Activated B cell treated with CpG ODN at 0.5 μM for 24 hours (primary cell): ENCODE measurements at places on chromosomes 3 and 15.

- no peak for DNase-seq
- H3K27me3 ChIP-seq: peaks cover 41% of the 10 kb centered on the region
- H3K27ac ChIP-seq: no peak overlapping the region
- no peaks in the 10 kb centered on the region for H3K4me1 ChIP-seq
- H3K4me3 ChIP-seq: no peak overlapping the region
- no peaks in the 10 kb centered on the region for H3K36me3 ChIP-seq
Observed at GRCh38 chr3:14789640-14790285, 29.0 kb upstream of the FGD5 start.

- H3K36me3 ChIP-seq: no peaks in the 10 kb centered on the region
- no peak overlapping the region for H3K27ac ChIP-seq
- no peaks in the 10 kb centered on the region for H3K27me3 ChIP-seq
- H3K4me1 ChIP-seq: peaks cover 49% of the 10 kb centered on the region
- no peak for DNase-seq
Observed at GRCh38 chr3:195551381-195551978, 8.4 kb upstream of the PPP1R2 start.

DNA sequence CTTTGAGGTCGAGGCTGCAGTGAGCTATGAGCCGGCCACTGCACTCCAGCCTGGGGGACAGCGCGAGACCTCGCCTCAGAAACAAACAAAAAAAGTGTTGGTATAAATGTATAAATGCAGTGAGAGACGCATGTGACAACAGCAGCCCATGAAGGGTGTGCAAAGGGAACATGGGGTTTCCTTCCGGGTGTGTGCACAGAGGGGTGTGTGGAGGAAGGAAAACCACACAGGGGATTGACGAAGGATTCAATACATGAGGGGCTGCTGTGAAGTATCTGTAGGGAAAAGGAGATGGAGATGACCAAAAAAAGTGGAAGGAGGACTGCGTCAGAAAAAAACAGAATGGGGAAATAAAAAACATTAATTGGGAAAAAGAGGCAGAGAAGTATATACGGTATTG, 1.1 kb downstream of the MTFMT start:
- peak overlapping the region; percentile 85 for H3K4me3 ChIP-seq
- H3K27me3 ChIP-seq: peaks cover 7% of the 10 kb centered on the region
- H3K27ac ChIP-seq: peak overlapping the region; percentile 13
- H3K4me1 ChIP-seq: peaks cover 19% of the 10 kb centered on the region
- peaks cover 28% of the 10 kb centered on the region for H3K36me3 ChIP-seq
- no peak for DNase-seq

DNA sequence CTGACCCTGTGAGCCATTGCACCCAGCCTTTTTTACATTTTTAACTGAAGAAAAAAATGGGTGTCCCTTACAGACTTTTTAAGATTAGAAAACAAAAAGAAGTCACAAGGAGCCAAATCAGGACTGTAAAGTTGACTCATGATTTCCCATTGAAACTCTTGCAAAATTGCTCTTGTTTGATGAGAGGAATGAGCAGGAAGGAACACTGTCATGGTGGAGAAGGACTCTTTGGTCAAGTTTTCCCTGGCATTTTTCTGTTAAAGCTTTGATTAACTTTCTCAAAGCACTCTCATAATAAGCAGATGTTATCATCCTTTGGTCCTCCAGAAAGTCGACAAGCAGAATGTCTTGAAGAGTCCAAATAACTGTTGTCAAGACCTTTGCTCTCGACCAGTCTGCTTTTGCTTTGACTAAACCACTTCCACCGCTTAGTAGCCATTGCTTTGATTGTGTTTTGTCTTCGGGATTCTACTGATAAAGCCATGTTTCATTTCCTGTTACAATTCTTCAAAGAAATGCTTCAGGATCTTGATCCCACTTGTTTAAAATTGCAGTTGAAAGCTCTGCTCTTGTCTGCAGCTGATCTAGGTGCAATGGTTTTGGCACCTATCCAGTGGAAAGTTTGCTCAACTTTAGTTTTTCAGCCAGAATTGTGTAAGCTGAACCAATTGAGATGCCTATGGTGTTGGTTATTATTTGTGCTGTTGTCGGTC, 369.4 kb downstream of the MAGI1 start:
- no peaks in the 10 kb centered on the region for H3K36me3 ChIP-seq
- no peaks in the 10 kb centered on the region for H3K4me1 ChIP-seq
- no peak overlapping the region for H3K27ac ChIP-seq
- no peaks in the 10 kb centered on the region for H3K27me3 ChIP-seq
- no peak for DNase-seq

DNA sequence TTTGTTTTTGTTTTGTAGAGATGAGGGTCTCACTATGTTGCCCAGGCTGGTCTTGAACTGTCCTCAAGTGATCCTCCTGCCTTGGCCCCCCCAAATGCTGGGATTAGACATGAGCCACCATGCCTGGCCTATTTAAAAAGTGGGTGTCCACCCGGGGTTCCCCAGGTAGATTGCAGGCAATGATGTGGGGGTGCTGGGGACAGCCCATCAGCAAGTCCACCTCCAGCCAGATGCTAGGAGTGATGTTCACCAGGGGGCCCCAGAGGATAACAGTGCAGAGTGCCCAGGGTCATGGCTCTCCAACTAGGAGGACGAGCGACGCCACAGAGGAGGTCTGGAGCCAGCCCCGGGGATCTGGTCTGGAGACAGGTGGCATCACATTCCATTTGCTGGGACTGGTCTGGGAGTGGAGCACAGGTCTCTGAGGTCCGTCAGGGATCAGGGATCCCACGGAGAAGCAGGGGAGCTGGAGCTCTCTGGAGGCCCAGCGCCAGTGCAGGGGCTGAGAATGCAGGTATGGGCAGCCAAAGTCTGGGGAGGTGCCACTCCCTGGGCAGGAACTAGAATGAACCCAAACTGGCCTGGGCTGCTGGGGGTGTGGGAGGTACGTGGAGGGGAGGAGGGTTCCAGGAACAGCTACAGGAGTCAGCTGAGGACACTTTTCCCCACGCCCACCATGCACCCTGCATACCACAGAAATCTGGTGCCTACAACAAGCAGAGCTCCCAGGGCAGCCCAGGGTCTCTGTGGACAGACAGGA, 51.2 kb upstream of the PCSK6 start:
- H3K36me3 ChIP-seq: no peaks in the 10 kb centered on the region
- H3K27ac ChIP-seq: no peak overlapping the region

DNA sequence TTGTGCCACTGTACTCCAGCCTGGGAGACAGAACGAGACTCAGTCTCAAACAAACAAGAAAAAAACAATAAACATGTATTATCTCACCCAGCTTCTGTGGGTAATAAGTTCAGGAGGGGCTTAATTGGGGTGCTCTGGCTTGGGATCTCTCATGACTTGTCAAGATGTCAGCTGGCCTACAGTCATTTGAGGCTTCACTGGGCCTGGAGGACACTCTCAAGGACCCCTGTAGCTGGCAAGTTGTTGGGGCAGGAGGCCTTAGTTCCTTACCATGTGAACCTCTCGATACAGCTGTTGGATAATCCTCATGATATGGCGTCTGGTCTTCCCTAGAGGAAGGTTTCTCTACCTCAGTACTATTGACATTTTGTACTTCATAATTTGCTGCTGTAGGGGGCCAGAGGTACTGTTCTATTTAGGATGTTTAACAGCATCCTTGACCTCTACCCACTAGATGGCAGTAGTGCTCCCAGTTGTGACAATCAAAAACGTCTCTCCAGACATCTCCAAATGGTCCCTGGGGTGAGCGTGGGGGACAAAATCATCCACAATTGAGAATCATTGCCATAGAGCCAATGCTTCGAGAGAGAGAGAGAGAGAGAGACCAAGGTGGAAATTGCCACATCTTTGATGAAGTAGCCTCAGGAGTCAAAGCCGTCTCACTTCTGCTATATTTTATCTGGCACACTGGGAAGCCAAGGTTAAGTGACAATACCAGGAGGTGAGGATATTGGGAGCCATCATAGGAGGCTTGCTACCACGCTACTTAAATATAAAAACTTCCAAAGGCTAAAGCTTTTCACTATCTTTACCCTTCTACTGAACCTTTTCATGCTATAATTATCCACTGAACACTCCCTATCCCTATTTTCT, 23.9 kb upstream of the SLTM start:
- no peak overlapping the region for H3K4me3 ChIP-seq
- H3K27ac ChIP-seq: peak overlapping the region; percentile 38
- H3K4me1 ChIP-seq: peaks cover 5% of the 10 kb centered on the region
- no peaks in the 10 kb centered on the region for H3K36me3 ChIP-seq
- H3K27me3 ChIP-seq: no peaks in the 10 kb centered on the region

DNA sequence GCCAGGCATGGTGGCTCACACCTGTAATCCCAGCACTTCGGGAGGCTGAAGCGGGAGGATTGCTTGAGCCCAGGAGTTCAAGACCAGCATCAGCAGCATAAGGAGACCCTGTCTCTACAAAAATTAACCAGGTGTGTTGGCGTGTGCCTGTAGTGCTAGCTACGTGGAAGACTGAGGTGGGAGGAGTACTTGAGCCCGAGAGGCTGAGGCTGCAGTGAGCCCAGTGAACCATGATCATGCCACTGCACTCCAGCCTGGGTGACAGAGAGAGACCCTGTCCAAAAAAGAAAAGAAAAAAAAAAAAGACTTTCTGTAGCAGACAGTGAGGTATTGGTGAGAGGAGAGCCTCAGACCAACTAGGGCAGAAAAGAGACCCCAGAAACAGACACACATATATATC, 263.8 kb downstream of the XXYLT1 start:
- H3K4me3 ChIP-seq: no peak overlapping the region
- H3K27me3 ChIP-seq: no peaks in the 10 kb centered on the region
- H3K27ac ChIP-seq: no peak overlapping the region
- no peaks in the 10 kb centered on the region for H3K36me3 ChIP-seq

DNA sequence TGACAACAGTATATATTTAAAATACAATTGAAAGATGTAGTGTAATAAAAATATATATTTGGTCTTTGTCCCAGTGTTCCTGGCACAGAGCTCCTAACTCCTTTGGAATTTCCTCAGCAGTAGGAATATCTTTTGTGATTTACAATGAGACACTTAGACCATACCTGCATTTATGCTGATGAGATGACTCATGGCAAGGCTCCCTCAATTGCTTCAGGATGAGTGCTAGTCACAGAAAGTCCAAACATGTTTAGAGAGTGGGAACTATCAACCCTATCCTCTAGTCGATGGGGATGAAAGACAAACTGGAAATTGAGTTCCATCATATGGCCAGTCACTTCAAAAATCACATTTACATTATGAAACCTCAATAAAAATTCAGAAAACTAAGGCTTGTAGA, 588.3 kb upstream of the LMCD1 start:
- no peaks in the 10 kb centered on the region for H3K4me1 ChIP-seq
- no peak overlapping the region for H3K27ac ChIP-seq
- no peaks in the 10 kb centered on the region for H3K36me3 ChIP-seq
- no peak overlapping the region for H3K4me3 ChIP-seq
- H3K27me3 ChIP-seq: no peaks in the 10 kb centered on the region

GRCh38 chr3:15723624-15723884, 74.2 kb downstream of the ANKRD28 start:
- no peaks in the 10 kb centered on the region for H3K27me3 ChIP-seq
- no peak overlapping the region for H3K27ac ChIP-seq
- no peaks in the 10 kb centered on the region for H3K4me1 ChIP-seq
- peaks cover 64% of the 10 kb centered on the region for H3K36me3 ChIP-seq

GRCh38 chr3:188171682-188172467, 17.9 kb downstream of the LPP start:
- H3K4me3 ChIP-seq: no peak overlapping the region
- H3K4me1 ChIP-seq: peaks cover 48% of the 10 kb centered on the region
- no peaks in the 10 kb centered on the region for H3K27me3 ChIP-seq

- no peak for DNase-seq
- peaks cover 39% of the 10 kb centered on the region for H3K36me3 ChIP-seq
- peaks cover 77% of the 10 kb centered on the region for H3K4me1 ChIP-seq
- peak overlapping the region; percentile 9 for H3K4me3 ChIP-seq
Observed at GRCh38 chr3:51681453-51681852, 10.4 kb downstream of the TEX264 start.

- H3K27me3 ChIP-seq: no peaks in the 10 kb centered on the region
- H3K4me1 ChIP-seq: no peaks in the 10 kb centered on the region
- H3K4me3 ChIP-seq: no peak overlapping the region
Observed at GRCh38 chr15:24761704-24762302, 86.2 kb downstream of the NPAP1 start.

GRCh38 chr15:56959318-56959648, 40.8 kb downstream of the TCF12 start:
- H3K27ac ChIP-seq: no peak overlapping the region
- DNase-seq: no peak
- peaks cover 26% of the 10 kb centered on the region for H3K36me3 ChIP-seq
- no peaks in the 10 kb centered on the region for H3K27me3 ChIP-seq
- H3K4me1 ChIP-seq: peaks cover 27% of the 10 kb centered on the region

DNA sequence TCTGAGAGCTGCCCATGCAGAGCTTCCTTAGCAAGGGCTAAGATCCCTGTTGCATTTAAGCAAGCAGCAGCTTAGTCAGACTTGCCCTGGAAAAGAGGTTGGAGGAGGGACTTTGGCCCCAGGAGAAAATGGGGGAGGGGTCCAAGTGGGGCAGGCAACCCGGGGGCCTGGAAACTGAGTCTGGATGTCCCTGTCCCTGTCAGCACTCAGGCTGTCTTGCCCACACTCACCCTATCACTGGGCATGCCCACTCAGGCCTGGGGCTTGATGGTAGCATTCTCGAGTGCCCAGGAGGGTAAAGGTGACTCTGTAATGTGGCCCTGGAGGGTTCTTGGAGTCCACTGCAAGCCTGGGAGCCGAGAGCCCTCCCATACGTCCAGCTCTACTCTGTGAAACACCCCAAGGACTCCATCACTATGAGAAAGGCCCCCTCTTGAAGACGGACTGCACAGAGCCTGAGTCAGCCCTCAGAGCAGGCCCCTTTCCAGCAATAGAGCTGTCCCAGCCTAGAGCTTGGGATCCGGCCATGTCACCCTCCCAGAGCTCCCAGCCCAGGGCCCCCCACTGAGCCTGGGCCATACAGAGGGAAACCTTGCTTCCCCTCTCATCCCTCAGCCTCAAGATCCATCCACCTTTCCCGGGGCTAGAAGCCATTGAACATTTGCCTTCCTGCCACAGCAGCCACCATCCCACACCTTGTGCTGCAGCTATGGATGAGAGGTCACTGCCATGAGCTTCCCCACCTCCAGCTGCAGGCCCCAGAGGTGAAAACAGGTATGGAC, 13.4 kb downstream of the MYL3 start:
- H3K4me3 ChIP-seq: no peak overlapping the region
- no peaks in the 10 kb centered on the region for H3K36me3 ChIP-seq
- no peak overlapping the region for H3K27ac ChIP-seq
- H3K4me1 ChIP-seq: peaks cover 6% of the 10 kb centered on the region
- H3K27me3 ChIP-seq: no peaks in the 10 kb centered on the region
- no peak for DNase-seq

- peaks cover 38% of the 10 kb centered on the region for H3K27me3 ChIP-seq
- DNase-seq: no peak
- peaks cover 5% of the 10 kb centered on the region for H3K36me3 ChIP-seq
- H3K4me3 ChIP-seq: no peak overlapping the region
Observed at GRCh38 chr15:70589728-70590127, 173.6 kb downstream of the UACA start.

DNA sequence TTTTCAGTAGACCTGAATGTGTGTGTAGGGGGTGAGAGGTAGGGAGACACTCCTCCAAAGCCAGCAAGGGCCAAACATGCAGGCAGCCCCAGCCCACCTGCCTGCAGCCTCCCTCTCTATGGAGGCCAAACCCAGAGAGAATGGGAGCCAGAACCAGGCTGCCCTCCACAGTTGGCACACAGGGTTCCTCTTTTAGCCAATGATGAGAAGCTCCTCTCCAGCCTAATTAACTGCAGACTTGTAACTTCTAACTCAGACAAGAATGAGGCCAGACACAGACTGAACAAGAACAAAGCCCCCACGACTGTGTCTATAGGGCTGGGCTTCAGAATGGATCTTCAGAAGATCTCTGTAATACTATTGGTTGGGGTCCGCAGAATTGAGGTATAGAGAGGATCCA, 12.3 kb upstream of the TLE3 start:
- H3K4me3 ChIP-seq: no peak overlapping the region
- peaks cover 5% of the 10 kb centered on the region for H3K27me3 ChIP-seq
- peaks cover 5% of the 10 kb centered on the region for H3K4me1 ChIP-seq
- no peak for DNase-seq
- no peaks in the 10 kb centered on the region for H3K36me3 ChIP-seq
